Stimulated activated CD4-positive, alpha-beta T cell treated with anti-CD3 and anti-CD28 coated beads, Interleukin-12 subunit alpha, Interleukin-12 subunit beta, amount 100 ng/mL, for 48 hours (primary cell): ENCODE measurements at places on chromosomes 3 and 15.
A peak's percentile ranks its signal among the peaks of the same experiment; 100 is the strongest.

DNA sequence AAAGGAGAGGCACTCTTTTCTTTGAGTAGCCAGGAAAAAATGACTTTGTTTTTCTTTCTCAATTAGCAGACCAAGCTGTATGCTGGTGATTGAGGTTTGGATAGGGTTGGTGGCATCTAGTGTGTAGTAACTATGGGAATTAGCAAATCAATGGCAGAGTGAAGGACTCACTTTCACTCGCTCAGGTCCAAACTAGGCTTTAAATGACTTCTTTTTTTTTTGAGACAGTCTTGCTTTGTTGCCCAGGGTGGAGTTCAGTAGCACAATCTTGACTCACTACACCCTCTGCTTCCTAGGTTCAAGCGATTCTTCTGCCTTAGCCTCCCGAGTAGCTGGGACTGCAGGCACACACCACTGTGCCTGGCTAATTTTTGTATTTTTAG lies 35.9 kb downstream of the PRKCI start:
- DNase-seq = no peak

GRCh38 chr3:30124435-30125370 lies 481.7 kb upstream of the TGFBR2 start:
- DNase-seq = no peak

- no peak for DNase-seq
Measured at GRCh38 chr3:4855676-4856075, 123.6 kb upstream of the BHLHE40 start.

- no peak for DNase-seq
Measured at GRCh38 chr3:69209413-69209812, 87.0 kb upstream of the LMOD3 start.

- no peak for DNase-seq
Measured at GRCh38 chr3:10935846-10936631, 56.5 kb upstream of the SLC6A1 start.

DNA sequence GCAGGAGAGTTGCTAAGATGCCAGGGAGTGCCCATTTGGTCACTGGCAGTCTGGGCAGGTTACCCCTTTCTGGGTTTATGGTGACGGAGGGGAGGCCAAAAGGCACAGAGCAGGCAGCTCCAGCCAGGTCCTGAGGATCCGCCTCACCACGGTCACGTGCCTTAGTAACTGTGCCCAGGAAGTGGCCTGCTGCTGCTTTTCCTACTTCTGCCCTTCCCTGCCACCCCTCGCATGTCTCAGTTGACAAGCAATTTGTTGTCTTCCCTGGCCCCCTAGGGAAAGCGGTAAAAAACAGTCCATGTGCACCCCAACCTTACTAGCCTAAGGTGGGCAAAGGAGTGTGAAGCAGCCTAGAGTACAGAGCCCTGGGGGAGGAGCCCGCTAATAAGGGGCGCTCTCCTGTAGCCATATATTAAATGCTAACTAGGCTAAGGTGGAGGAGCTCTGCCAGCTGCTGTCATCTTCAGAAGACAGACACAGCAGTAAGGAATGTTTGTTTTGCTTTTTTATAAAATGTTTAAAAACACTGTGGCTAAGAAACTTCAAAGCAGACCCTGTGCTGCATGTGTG lies 9.1 kb upstream of the LIPH start:
- no peak for DNase-seq

DNA sequence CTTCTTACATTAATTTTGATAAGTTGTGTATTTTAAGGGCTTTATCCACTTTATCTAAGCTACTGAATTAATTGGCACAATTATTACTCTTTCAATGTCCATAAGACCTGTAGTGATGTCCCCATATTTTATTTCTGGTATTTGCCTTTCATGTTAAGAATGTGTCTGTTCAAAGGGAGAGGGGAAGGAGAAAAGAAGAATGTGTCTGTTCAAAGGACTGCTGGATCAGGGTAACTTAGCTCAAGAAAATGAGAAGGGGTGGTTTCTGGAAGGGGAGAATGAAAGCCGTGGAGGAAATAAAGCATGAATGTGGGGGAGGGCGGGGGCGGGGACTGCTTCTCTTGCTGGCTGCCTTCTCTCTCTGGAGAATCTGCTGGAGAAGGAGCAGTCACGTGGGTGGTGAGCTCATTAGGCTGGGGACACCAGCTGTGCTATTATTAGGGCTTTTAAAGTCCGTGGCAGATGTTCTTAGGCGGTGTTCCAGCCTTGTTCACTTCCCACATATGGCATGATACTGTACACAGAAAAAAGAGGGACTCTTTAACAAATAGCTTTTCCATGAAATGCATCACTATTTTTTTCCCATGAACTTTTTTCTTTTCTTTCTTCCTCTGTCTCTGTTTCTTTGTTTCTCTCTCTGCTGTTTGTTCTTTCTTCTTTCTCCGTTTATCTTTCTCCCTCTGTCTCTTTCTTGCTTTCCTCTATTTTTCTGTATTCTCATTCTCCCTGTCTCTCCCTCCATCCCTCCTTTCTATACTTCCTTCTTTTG lies 63.7 kb upstream of the ULK4 start:
- DNase-seq = no peak

DNA sequence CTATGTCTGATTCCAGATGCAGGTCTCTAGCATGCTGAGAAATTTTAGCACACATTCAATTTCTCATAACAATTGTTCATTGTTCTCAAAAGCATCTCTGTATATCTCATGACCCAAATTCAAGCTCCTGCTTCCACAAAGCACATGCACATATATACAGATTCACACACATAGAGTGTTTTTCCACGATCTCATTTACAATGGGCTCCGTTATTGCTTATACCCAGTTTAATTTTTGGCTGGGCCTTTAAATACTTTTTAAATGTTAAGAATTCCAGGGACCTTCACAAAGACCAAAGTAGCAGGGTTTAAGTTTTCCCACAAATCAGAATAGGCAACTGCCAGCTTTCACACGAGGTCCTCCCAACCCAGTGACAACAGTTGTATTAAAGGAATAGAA lies 333.5 kb upstream of the SEMA6D start:
- DNase-seq = no peak

- DNase-seq = no peak
Measured at GRCh38 chr3:31958701-31959152, 22.3 kb downstream of the OSBPL10 start.

- DNase-seq = no peak
Measured at GRCh38 chr15:71422530-71423259, 307.4 kb downstream of the THSD4 start.

- DNase-seq = peak; percentile 45
Measured at GRCh38 chr3:72347819-72348319, 500.4 kb downstream of the SHQ1 start.

DNA sequence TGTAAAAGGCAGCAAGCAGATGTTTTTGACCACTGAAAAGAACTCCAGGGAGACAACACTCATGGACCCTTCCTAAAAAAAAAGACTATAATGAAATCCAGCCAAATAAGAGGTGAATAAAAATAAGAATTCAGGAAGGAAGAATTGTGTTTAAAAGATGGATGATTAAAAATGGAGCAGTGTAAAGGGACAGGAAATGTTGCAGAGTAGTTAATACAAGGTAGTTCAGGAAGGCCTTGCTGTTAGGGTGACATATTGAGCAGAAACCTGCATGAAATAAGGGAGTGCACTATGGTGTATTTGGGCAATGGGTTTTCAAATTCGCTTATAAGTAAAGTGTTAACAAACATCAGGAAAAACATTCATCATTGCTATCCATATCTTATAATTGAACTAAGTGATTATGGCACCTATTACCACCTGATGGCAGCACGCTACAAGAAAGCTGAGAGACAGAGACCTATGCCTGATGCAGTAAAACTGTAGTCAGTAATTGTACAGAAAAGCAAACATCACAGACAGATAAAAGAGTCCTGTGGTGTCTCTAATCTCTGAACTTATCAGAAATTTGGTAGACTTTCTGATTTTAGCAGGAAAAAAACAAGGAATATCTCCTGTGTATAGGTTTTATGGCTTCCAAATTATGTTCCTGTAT lies 5.8 kb upstream of the DBR1 start:
- peak; percentile 18 for DNase-seq

- DNase-seq = no peak
Measured at GRCh38 chr3:138881233-138881632, 46.5 kb upstream of the PIK3CB start.

DNA sequence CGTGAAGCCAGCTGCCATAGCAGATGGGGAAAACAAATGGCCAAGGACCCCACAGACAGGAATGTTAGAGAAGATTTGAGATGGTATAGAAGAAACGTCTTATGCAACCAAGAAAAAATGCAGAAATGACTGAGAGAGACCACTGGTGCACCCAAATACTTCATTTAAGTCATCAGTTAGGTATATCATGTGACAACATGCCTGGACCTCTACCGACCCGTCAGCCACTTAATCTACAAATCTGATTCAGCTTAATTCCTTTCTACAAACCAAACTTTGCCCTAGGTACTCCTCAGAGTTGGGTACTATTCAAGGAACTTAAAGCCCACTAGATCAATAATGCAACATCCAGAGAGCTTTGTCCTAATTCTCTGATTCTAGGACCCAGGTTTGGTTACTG lies 126.0 kb upstream of the UBE2E2 start:
- no peak for DNase-seq

- DNase-seq = no peak
Measured at GRCh38 chr3:162569314-162569713, 1072.7 kb downstream of the OTOL1 start.

GRCh38 chr3:172656602-172657001 lies 54.3 kb downstream of the NCEH1 start:
- no peak for DNase-seq

DNA sequence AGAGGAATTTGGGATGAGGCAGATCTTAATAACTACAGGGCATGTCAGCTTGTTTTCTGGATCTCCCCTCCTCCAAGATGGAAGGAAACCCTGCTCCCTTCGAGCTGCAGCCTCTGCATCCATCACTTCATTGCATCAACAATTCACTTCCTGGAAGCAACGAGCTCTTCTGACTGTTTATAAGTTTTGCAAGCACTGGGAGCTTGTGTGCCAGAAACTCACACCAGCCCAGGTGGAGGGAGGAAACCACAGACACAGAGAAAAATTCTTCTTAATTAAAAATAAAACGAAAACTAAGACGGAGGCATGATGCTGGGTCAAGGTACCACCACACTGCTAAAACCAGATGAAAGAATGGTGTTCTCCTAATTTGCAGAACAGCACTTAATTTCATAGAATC lies 10.6 kb downstream of the LRIG1 start:
- DNase-seq = no peak

DNA sequence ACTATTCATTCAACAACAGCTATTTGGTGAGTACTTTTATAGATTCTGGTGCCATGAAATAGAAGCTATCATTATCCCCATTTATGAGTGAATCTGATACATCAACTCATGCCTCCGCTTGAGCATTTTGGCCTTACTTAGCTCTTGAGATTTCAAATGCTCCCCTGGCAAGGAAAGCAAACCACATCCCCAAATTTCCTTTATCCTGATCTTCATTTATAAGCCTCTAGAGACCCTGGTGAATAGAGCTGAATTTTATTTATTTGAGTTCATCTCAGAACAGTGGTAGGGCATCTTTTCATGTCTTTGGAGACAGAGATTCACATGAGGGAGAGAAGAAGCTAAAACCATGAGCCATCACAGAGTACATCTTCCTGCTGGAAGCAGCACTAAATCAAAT lies 317.2 kb downstream of the SLC9A9 start:
- no peak for DNase-seq

DNA sequence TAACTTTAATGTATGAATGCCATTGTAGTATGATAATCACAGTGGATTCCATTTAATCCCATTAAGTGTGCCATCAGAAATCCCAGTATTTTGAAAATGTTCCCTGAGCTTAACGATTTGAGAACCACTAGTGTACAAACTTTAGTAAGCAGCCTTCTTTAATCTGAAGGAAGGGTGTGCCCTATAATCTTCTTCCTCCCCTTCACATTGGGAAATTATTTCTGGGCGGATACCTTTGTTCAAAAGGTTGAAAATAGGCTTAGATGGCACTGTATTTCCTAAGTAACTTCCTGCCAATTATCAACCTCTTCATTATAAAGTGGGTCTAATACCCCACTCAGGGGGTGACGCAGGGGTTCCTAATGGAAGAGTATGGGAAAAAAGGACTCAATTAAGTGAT lies 62.4 kb downstream of the GTPBP8 start:
- DNase-seq = no peak

DNA sequence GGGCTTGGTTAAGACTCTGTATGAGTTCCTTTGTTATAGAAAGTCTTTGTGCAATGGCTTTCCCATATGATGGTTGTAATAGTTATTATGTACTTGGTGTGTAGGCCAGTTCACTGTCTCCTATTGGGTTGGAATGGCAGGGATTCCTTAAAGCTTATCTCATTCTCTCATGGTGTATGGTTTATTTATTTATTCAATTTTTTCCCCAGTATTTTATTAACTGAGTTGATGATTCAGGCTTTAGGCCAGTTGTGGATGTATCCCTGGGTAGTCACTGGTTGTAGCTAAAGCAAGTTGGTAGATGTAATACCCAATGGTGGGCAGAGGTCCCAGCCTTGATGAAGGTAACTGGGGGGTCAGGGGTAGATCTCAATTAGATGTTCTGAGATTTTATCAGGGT lies 349.4 kb downstream of the DOCK3 start:
- DNase-seq = no peak

DNA sequence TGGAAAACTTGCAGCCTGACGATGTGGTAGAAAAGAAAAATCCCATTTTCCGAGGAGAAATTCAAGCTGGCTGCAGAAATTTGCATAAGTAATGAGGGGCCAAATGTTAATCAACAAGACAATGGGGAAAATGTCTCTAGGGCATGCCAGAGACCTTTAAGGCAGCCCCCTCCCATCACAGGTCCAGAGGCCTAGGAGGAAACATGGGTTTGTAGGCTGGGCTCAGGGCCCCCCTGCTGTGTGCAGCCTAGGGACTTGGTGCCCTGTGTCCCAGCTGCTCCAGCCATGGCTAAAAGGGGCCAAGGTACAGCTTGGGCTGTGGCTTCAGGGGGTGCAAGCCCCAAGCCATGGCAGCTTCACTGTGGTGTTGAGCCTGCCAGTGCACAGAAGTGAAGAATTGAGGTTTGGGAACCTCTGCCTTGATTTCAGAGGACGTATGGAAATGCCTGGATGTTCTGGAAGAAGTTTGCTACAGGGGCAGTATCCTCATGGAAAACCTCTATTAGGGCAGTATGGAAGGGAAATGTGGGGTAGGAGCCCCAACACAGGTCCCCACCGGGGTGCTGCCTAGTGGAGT lies 75.9 kb upstream of the CADPS start:
- no peak for DNase-seq

GRCh38 chr15:33623010-33623409 lies 312.2 kb downstream of the RYR3 start:
- DNase-seq = no peak

- DNase-seq = no peak
Measured at GRCh38 chr3:113287111-113287802, 75.9 kb downstream of the BOC start.

DNA sequence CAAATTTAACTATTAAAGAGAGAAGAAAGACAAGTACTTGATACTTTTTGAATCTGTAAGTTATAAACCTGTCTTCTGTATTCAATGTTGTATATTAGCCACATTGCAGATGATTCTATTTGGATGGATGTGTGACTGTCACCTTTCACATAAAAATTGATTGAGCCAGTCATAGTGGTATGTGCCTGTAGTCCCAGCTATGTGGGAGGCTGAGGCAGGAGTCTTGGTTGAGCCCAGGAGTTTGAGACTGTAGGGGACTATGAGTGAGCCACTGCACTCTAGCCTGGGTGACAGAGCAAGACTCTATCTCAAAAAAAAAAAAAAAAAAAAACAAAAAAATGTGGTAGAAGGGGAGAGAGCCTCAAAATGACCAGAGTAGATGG lies 12.3 kb downstream of the CACNA1D start:
- no peak for DNase-seq
